ENCODE measurements at places on chromosomes 3 and 15. TPM values are rescaled to one million over a fixed set of nuclear protein-coding genes. Genes with fewer than 3 reads are reported as not detected.

The HIGD2B gene
- 0.22 TPM for total RNA-seq

The AHSG gene
- 1.2 TPM for total RNA-seq

The SLC25A36 gene
- total RNA-seq, result 50.2 TPM

The CNBP gene
- 331 TPM for total RNA-seq

The TGM4 gene
- not detected for total RNA-seq

The NR2C2 gene
- total RNA-seq, result 33.0 TPM

The ZBTB11 gene
- 21.4 TPM for total RNA-seq

DNA sequence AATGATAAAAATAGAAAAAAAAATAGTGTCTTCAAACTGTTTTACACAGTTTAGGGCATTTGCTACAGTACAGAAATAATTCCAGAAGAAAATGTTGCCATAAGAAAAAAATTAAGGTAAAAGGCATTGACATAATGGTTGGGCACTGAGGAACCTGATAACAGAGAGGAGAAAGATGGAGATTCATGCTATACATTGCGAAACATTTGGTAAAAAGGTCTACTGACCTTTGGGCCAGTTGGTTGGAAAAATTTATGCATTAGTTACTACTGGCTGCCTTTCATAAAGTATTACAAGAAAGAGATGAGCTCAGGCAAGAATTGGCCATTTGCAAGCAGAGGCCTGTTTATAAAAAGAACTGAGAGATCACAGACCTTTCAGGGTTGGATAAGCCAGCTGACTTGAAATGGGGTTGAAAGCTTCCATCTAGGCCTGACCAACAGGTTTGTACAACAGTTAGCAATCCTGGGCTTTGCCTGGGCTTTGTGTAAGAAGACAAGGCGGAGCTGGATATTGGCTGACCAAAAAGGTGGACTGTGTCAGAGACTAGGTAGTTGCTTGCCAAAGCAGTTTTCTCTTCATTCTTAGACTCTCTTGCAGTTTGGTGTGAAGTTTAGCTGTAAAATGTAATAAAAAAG lies 166.6 kb upstream of the MCTP2 start:
- no peak for DNase-seq
- H3K27ac ChIP-seq, result no peak overlapping the region
- no peaks in the 10 kb centered on the region for H3K36me3 ChIP-seq
- no peaks in the 10 kb centered on the region for H3K4me1 ChIP-seq
- no peaks in the 10 kb centered on the region for H3K27me3 ChIP-seq

GRCh38 chr15:58589047-58589446 lies 157.3 kb downstream of the LIPC start:
- DNase-seq, result no peak
- H3K4me3 ChIP-seq, result no peak overlapping the region

- H3K27ac ChIP-seq, result no peak overlapping the region
- no peaks in the 10 kb centered on the region for H3K4me1 ChIP-seq
- no peak for DNase-seq
- H3K36me3 ChIP-seq, result no peaks in the 10 kb centered on the region
Measured at GRCh38 chr15:69908590-69909420, 188.9 kb downstream of the TLE3 start.

DNA sequence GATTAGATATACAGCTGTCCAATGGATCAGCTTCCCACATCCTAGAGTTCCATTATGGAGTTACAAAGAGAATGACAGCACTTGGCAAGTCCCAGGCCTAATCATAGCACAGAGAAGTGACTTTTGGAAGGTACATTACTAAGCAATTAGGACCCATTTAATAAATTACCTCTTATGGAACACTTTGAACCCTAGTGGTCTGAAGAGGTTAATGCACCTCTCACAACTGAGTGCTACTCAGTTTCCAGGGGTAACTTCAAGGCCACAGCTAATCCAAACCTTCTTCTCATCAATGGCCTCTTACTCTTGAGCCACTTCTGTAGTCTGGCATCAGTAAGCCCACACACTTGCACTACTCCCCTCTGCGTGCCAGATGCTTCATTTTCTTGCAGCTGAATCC lies 34.9 kb upstream of the MEIS2 start:
- no peaks in the 10 kb centered on the region for H3K36me3 ChIP-seq
- H3K27me3 ChIP-seq, result no peaks in the 10 kb centered on the region
- H3K4me3 ChIP-seq, result no peak overlapping the region
- H3K27ac ChIP-seq, result no peak overlapping the region
- DNase-seq, result peak; percentile 49
- H3K4me1 ChIP-seq, result no peaks in the 10 kb centered on the region

DNA sequence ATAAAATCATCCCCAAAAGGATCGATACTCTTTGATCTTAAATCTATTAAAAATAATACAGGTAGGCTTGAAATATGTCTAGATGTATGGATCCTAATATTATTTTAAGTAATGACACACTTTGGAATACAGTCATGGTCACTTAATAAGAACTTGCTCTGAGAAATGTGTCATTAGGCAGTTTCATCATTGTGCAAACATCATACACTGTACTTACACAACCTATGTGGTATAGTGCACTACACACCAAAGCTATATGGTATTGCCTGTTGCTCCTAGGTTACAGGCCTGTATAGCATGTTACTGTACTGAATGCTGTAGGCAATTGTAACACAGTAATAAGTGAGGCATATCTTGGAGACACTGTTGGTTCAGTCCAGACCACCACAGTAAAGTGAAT lies 307.1 kb downstream of the RAP2B start:
- DNase-seq, result no peak
- H3K36me3 ChIP-seq, result no peaks in the 10 kb centered on the region
- H3K27me3 ChIP-seq, result no peaks in the 10 kb centered on the region
- H3K4me1 ChIP-seq, result no peaks in the 10 kb centered on the region
- no peak overlapping the region for H3K27ac ChIP-seq

GRCh38 chr15:98863983-98864382 lies 143.6 kb downstream of the PGPEP1L start:
- peaks cover 10% of the 10 kb centered on the region for H3K4me1 ChIP-seq
- H3K36me3 ChIP-seq, result no peaks in the 10 kb centered on the region
- H3K27ac ChIP-seq, result no peak overlapping the region
- DNase-seq, result no peak
- H3K27me3 ChIP-seq, result peaks cover 23% of the 10 kb centered on the region

DNA sequence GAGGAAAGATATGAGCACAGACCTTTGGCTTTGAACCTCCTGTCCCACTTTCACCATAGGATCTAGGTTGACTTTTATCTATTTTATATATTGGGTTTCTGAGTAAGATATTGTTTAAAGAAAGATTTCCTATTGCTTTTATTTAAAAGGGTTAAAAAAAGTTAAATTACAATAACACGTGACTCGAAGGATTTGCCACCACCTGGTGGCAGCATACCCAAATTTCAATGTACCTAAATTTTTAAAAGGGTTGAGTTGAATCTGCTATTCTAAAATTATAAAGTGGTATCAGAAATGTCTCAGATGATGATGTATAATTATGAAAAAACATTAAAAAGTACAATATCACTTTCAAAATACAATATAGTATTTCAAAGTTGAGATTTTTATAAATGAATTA lies 368.4 kb downstream of the MECOM start:
- no peaks in the 10 kb centered on the region for H3K36me3 ChIP-seq
- peak; percentile 12 for DNase-seq
- no peak overlapping the region for H3K27ac ChIP-seq
- no peak overlapping the region for H3K4me3 ChIP-seq
- no peaks in the 10 kb centered on the region for H3K4me1 ChIP-seq

GRCh38 chr15:85397151-85397550 lies 16.7 kb downstream of the AKAP13 start:
- no peak overlapping the region for H3K4me3 ChIP-seq
- no peaks in the 10 kb centered on the region for H3K4me1 ChIP-seq
- no peak overlapping the region for H3K27ac ChIP-seq
- no peaks in the 10 kb centered on the region for H3K27me3 ChIP-seq

DNA sequence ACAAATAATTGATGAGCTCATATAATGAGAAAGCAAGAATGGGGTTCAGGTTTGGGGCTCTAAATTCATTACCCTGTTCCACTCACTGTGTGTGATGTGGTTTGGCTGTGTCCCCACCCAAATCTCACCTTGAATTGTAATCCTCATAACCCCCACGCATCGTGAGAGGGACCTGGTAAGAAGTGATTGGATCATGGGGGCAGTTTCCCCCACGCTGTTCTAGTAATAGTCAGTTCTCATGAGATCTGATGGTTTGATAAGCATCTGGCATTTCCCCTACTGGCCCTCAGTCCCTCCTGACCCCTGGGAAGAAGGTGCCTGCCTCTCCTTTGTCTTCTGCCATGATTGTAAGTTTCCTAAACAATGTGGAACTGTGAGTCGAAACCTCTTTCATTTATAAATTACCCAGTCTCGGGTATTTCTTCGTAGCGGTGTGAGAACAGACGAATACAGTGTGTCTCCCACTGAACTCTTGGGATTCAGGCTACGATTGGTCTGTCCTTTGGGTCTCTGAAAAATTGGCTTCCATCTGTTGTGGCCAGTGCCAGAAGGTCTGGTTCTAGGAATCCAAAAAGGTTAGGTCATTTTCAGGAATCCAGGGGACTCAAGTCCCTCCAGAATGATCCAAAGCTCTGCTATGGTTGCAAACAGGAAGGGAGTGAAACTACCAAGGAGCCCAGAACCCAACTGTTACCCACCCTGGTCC lies 87.7 kb downstream of the XXYLT1 start:
- H3K36me3 ChIP-seq, result no peaks in the 10 kb centered on the region
- peak overlapping the region; percentile 72 for H3K27ac ChIP-seq
- H3K27me3 ChIP-seq, result no peaks in the 10 kb centered on the region
- H3K4me3 ChIP-seq, result no peak overlapping the region
- DNase-seq, result no peak
- peaks cover 79% of the 10 kb centered on the region for H3K4me1 ChIP-seq

DNA sequence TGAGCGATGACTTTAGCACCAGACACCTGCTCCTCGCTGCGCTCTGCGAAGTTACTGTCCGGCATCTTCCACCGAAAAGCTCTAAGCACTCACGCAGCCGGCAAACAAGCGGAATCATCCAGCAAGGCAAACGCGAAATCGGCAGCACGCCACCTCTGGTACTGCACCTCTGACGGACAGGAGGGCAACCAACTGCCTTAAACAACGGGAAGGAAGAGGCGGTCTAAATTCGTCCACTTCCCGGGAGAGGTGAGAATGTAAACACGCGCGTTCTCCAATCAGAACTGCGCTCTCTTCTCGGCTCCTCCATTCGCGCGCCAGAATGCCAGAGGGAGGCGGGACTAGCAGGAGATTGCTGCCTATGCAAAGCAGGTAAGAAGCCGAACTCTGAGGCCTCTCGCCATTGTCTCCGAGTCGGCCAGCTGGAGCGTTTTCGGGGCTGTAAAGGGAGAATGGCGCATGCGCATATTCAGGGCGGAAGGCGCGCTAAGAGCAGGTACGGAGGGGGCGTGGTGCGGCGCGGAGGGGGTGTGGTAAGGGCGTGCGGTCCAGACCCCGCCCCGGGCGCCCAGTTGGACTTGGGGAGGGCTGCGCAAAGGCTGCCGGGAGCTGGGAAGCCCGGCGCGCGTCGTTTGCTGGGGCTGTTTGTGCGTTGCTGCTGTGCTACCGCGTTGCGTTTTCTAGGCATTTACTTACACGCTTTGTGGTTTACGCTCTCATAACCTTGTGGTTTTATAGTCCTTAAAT lies at the start of the genes BTD and HACL1:
Gene BTD (plus strand): TSS at position 347 of the 747 bp plus-strand sequence. CDS start 33,695 bp downstream, outside the sequence.
Gene HACL1 (minus strand): TSS at position 171 of the 747 bp plus-strand sequence. CDS start 106 bp downstream, at position 65.
- DNase-seq, result peak; percentile 96
- peak within 1 kb of the TSS; percentile 74 for H3K27ac ChIP-seq
- H3K27me3 ChIP-seq, result no peaks in the 10 kb centered on the region

DNA sequence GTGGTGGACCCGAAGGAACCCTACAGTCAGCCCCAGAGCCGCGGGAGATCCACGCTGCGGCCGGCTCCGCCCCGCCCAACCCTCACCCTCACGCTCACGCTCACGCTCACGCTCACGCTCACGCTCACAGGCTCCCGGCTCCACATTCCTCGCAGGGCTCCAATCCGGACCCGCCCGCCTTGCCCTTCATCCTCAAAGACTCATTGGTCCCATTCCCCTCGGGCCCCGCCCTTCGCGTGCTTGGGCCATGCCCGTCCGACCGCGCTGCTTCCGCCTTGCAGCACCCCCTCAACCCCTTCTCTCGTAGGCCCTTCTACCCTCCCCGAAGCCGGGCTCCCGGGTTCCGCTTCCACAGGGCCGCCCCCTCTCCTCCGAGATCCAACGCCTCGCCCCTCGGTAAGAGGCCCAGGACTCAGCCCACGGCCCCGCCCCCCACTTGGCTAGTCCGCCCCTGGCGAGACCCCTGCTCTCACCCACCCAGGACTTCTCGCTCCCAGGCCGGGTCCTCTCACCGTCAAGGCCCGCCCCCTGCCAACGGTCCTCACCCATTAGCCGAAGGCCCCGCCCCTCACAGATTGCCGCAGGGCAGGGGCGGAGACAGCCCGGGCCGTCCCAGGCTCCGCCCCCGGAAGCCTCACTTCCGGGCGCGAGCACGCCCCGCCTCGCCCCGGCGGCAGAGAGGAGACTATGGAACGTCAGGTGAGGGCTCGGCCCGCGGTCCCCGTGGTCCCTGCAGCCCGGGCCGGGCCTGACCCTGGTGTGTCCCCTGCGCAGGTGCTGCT lies at the start of gene APEH:
Gene APEH (plus strand): TSS at position 637 of the 782 bp plus-strand sequence. CDS start 51 bp downstream, at position 688.
- peak within 1 kb of the TSS; percentile 94 for H3K27ac ChIP-seq
- peaks cover 40% of the 10 kb centered on the region for H3K36me3 ChIP-seq
- H3K4me3 ChIP-seq, result peak within 1 kb of the TSS; percentile 81
- no peaks in the 10 kb centered on the region for H3K27me3 ChIP-seq

DNA sequence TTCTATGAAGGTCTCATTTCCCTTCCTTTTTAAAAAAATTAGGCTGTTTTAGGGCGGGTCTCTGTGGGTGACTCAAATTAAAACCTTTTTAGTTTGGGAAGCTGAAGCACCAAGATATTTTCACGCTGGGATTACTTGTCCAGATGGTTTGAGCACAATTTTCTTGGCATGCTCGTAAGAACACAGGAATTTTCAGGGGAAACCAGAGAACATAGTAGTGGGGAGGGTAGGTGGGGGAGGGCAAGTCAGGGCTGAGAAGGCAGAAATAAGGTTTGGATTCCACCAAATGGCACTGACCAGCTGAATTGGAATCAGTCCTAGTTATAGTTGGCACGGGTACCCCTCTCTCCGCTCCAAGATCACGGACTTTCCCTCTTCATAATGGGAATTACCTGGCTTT lies 97.3 kb upstream of the LRIG1 start:
- H3K36me3 ChIP-seq, result no peaks in the 10 kb centered on the region
- DNase-seq, result no peak
- no peaks in the 10 kb centered on the region for H3K4me1 ChIP-seq
- no peak overlapping the region for H3K27ac ChIP-seq
- H3K27me3 ChIP-seq, result no peaks in the 10 kb centered on the region

DNA sequence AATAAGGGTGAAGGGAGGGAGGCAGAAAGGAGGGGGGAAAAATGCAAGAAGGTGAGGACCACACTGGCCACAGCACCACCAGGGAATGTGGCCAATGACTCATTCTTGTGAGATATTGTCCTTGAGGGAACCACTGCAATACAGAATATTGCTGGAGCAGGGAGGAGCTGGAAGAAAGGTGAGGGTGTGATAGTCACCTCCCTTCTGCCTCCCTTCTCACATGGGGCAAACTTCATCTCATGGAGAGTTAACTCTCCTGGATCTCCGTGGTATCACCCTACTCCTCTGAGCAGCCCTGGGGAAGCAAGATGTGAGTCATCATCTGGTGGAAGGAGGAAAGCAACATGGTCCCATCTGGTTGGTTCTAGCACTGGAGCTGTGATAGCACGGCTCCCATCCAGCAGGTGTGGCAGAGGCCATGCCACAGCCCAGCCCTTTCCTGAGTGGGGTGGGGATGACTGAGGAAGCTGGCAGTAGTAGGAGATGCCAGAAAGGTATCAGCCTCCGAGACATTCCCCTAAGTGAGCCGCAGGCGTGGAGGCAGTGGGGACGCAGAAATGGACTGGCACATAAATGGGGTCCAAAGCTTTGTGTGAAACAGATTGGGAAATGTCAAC lies 115.9 kb upstream of the LPP start:
- DNase-seq, result no peak
- no peaks in the 10 kb centered on the region for H3K4me1 ChIP-seq
- no peaks in the 10 kb centered on the region for H3K36me3 ChIP-seq
- H3K27me3 ChIP-seq, result no peaks in the 10 kb centered on the region
- H3K27ac ChIP-seq, result no peak overlapping the region
